GM12865 (cell line): ENCODE measurements at places on chromosomes 3 and 15.
A peak's percentile ranks its signal among the peaks of the same experiment; 100 is the strongest.

DNA sequence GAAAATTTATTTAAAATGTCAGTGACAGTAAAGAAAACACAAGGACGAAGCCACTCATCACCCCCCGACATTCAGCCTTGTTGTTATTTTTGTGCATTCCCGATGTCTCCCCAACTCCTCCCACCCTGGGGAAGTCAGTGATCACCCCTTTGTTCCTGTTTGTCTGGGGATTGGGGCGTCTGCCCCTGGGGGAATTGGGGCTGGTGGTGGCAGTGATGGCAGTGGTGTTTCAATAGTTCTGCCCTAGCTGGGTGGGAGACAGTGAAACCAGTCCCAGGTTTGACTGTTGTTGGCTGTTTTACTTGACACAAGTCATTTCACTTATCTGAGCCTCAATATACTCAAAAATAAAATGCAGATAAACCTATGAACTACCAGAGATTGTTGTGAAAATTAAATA lies 33.5 kb downstream of the IRAK2 start:
- peak; percentile 51 for DNase-seq

DNA sequence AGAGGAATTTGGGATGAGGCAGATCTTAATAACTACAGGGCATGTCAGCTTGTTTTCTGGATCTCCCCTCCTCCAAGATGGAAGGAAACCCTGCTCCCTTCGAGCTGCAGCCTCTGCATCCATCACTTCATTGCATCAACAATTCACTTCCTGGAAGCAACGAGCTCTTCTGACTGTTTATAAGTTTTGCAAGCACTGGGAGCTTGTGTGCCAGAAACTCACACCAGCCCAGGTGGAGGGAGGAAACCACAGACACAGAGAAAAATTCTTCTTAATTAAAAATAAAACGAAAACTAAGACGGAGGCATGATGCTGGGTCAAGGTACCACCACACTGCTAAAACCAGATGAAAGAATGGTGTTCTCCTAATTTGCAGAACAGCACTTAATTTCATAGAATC lies 10.6 kb downstream of the LRIG1 start:
- DNase-seq = peak; percentile 75

DNA sequence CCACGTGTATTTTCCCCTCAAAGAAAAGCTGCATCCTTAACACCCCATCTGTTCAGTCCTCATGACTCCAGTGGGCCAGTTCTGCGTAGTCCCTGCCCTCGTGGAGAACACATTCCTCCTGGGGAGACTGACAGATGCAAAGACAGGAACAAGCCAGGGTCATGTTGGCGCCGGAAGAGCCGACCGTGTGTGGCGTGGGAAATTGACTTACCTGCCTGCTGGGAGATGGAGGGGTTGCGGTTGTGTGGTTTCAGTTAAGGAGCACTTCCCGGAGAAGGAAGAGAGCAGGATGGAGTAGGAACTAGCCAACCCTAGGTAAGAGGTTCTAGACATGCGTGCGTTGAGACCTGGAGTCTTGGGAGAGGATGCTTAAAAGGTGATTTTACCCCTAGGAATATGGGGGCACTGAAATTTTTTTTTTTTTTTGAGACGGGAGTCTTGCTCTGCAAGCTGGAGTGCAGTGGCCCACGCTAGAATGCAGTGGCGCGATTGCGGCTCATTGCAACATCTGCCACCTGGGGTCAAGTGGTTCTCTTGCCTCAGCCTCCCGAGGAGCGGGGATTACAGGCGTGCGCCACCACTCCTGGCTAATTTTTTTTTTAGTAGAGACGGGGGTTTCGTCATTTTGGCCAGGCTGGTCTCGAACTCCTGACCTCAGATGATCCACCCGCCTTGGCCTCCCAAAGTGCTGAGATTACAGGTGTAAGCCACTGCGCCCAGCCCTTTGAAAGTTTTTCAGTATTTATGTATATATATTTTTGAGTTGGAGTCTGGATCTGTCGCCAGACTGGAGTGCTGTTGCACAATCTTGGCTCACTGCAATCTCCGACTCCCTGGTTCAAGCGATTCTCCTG lies 1.4 kb downstream of the VHL start:
- peak; percentile 61 for DNase-seq

GRCh38 chr3:154973851-154974250 lies 106.3 kb upstream of the MME start:
- DNase-seq = no peak

- DNase-seq = no peak
These were observed 71.6 kb downstream of the FLNB start for GRCh38 chr3:58079773-58080172.

- peak; percentile 97 for DNase-seq
These were observed 62.8 kb upstream of the HERC1 start for GRCh38 chr15:63896336-63897115.

DNA sequence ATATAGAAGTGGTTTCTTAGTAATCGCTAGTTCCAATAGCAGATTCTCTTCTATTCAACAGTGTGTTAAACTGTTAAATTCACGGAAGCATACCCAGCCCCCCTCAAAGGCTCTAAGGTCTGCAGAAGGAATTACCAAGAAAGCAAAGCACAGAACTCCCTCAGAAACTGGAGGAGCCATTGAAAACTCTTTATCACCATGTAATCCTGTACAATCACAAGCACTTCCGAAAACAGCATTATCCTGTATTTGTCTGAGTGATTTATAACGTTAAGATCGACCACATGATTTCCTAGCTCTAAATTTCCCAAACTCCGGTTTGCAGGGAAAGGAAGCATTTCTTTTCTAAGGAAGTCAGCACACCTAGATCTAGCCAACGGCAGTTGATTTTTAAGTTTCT lies 20.0 kb downstream of the MYO1E start:
- no peak for DNase-seq

DNA sequence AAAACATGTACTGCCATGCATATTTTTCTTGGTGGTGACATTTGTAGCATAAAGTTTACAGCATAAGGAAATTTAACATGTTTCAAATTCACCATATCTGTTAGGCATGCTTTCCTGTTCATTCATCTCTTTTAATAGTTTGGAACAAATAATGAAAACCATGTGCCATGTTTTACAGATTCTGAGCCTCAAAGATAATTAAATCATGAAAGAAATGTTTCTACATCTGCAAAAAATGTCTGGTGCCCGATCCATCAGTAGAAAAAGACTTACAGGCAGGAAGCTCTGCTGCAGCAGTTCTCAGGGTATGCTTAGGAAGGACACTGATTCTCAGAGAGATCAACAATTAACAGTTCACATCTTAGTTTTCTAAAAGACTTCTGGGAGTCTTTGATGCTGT lies 316.2 kb downstream of the IL5RA start:
- no peak for DNase-seq

- peak; percentile 69 for DNase-seq
These were observed 199.7 kb downstream of the ARRDC4 start for GRCh38 chr15:98160236-98160635.

DNA sequence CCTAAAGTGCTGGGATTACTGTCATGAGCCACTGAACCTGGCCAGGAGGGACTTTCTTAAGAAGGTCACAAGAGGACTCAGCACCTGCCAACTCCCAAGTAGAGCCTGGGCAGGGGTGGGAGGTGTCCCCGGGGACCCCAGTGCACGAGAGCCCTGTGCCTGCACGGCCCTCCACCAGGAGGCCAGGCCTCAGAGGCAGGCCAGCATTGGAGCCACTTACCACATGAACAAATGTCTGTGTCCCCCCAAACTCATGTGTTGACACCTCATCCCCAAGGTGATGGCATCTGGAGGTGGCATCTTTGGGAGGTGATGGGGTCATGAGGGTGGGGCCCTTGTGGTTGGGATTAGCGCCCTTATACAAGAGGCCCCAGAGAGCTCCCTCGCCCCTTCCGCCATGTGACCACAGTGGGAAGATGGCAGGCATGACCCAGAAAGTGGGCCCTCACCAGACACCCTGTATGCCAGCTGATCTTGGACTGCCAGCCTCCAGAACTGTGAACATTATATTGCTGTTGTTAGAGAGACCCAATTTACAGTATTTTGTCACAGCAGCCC lies 3.2 kb upstream of the RPUSD3 start:
- DNase-seq = no peak

GRCh38 chr3:22098021-22098420 lies 347.0 kb upstream of the ZNF385D start:
- DNase-seq = no peak

- no peak for DNase-seq
These were observed 34.7 kb upstream of the TSC22D2 start for GRCh38 chr3:150373234-150373875.

GRCh38 chr3:142650001-142650693 lies 54.0 kb downstream of the PLS1 start:
- no peak for DNase-seq

DNA sequence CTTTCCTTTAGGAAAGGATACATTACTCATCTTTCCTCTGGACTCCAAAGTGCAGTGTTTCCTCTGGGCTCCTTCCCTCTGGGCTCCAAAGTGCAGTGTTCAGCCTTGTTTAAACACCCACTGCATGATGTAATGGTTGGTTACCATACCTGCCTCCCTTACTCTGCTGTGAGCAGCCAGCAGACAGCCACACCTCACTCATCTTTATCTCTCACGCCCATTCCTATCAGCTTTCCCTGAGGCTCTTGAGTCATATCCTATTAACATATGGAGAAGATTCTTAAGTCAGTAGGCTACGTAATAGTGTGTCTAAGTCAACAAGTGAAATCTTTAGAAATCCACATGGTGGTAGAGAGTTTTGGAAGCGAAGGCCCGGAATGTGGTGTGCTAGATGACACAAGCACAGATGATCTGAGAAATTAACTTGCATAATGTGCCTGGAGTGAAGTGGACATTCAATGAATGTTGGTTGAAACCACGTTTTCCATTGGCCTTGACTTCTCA lies 97.2 kb upstream of the CTNNB1 start:
- DNase-seq = no peak

DNA sequence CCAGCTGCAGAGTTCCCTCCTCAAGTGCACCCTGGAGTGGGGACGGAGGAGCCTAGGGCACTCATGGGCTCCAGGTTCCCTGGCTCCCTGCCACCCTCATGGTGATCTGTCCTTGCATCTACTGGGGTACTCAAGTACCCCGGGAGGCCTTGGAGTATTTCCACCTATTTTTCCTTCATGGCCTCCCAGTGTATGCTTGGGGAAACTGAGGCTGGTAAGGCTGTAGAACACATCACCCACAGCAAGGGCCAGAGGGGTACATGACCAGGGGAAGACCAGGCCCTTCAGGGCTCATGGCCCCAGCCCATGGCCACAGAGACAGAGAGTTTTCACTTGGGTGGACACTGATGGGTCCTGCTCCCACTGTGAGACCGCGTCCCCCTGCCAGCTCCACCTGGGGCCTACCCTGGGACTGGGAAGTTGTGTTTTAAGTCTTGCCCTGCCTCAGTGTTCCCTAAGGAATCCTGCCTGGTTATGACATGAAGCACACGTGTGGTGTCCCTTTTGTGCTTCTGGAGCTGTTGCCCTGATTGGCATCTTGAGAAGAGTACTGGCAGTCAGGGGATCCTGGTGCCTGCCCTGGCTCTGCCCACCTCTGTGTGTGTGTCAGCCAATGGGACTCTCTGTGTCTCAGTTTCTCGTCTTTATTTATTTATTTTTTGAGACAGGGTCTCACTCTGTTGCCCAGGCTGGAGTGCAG lies 132.8 kb downstream of the TJP1 start:
- DNase-seq = no peak

- no peak for DNase-seq
These were observed 459.9 kb upstream of the TPRG1 start for GRCh38 chr3:188711881-188712247.

GRCh38 chr3:191246630-191247029 lies 47.6 kb downstream of the OSTN start:
- DNase-seq = no peak

DNA sequence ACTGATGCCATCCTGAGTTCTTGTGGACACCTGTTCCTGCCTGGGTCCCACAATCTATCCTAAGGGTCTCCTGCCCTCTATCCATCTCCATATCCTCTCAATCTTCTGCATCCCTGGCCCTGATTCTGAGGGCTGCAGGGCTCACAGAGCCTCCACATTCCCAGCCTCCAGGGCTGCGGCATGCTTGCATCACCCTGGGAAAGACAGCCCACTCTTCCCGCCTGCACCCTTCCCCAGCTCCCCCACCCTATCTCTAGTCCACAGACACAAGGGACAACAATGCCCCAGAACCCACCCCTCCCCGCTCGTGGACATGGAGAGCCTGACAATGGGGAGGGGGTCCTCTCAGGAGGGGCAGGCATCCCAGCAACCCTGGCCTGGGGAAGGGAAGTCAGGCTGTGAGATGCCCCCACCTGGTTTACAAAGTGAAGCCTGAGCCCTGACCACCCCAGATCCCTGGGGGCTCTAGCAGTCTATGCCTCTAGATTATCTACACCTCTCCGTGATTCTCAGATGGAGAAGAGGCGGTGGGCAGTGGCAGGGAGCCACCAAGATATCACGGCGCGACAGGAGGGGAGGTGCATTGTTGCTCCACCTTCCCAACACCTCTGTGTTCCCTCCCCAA lies 10.3 kb downstream of the SEMA3G start:
- DNase-seq = no peak

DNA sequence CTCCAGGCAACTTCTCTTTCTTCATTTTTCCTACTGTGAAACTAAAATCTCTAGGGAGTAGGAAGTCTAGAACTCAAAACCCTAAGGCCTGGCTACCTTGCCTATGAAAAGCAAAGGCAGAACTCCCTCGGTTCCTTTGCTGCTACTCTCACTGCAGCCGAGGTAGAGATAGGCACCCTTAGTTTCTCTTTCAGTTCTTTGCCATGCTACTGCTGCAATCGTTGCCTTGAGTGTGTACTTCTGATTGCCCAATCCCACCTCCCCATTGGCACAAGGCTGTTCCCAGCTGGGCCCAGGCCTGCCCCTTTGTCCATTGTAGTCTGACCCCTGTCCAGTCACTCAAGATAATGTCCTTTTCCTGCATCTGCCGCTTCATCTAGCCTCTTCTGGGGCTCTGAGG lies 92.3 kb upstream of the MRPS22 start:
- DNase-seq = peak; percentile 11
